ENCODE measurements at places on chromosomes 1 and 21. TPM values are rescaled to one million over a fixed set of nuclear protein-coding genes. Genes with fewer than 3 reads are reported as not detected.

ZNF593OS gene
- total RNA-seq, result not detected

AADACL3 gene
- not detected for total RNA-seq

DNA sequence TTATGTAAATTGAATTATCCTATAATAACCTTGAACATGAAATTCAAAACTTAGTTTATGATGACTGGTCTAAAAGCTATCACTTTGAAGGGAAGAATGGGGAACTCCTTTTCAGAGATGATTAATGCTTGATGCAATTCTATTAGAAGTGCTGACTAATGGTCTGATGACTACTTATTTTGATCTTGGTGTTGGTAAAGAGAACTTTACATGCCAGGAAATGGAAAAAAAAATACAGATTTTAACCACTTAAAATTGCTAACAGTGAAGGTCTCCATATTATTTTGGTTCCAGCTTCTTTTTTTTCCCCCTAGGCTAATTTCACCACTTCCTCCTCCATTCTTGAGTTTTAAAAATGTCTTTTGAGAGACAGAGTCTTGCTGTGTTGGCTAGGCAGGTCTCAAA lies 22.9 kb downstream of the S1PR1 start:
- DNase-seq, result no peak

- DNase-seq, result no peak
These were observed 9.1 kb upstream of the RUNX3 start for GRCh38 chr1:24939040-24939674.

DNA sequence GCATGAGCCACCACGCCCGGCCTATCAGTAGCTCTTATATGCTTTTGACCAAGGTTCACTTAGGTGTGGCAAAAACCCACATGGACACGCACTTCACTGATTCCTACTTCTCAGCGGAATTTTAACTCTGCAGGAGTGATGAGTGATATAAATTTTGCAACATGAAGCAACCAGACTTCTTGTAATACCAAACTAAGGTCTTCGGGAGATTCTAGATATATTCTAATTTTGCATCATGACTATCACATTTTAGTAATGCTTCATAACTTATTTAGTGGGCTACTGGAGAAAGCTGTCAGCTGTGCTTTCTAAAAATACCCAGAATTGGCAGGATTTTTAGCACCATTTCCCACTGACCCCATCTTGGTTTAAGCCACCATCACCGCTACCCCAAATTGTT lies 27.8 kb downstream of the RHCE start:
- no peak for DNase-seq
